ENCODE measurements at places on chromosomes 5 and 9.
A peak's percentile ranks its signal among the peaks of the same experiment; 100 is the strongest.

GRCh38 chr5:93479982-93480509 is 101.0 kb downstream of the NR2F1-AS1 start:
- no peak for DNase-seq

DNA sequence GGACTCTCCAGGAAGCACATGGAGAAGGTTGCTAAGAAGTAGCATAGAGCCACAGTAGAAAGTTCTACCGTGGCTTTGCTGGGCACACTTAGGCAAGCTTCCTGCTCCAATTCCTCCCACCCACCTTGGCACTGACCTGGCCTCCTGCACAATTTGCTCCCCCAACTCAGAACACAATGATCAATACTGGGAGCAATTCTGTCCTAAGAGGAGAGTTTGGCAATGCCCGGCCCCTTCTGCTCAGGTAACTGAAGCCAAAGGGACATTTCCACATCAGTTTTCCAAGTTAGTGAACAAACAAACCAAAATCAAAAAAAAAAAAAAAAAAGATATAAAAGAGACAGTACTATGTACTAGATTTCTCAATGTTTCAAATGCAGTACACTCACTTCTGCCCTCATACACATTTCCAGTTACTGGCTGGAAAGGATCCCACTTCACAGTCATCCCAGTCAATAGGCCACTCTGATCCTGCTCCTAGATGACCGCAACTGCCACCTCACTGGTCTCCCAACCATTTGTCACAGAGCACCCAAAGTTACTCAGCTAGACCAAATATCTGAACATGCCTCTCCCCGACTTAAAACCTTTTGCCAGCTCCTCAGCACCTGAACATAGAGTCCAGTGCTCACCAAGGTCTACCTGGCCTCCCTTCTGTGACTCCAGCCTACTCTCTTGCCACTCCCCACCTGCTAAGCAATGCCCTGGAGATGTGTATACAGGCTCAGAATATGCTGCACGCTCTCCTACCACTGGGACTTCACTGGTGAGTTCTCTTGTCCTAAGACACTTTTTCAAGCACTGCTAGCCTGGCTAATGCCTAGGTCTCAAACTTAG is 21.3 kb downstream of the ABCA1 start:
- DNase-seq, result peak; percentile 42

DNA sequence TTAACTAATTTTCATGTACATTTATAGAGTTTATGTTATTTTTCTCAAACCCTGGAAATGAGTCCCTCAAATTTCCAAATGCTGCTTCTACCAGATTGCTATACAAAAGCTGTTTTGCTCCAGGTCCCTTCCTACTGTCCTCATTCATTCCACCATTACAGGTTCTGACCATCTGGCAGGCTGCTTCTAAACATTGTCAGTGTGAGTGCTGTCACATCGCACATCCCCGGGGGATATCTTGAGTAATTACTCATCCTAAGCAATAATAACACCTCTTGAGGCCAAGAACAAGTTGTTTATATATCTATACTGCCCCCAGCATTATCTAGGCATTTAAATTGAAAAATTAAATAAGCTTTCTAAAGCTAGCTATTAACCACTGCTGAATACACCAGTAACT is 1675.3 kb upstream of the CDH6 start:
- DNase-seq, result no peak

- DNase-seq, result no peak
These were observed 37.7 kb downstream of the UGT3A2 start for GRCh38 chr5:36028816-36029465.

GRCh38 chr5:139744471-139745131 is 51.0 kb upstream of the PSD2 start:
- no peak for DNase-seq

- no peak for DNase-seq
These were observed 677 bp downstream of the MFAP3 start for GRCh38 chr5:154039458-154039829.

DNA sequence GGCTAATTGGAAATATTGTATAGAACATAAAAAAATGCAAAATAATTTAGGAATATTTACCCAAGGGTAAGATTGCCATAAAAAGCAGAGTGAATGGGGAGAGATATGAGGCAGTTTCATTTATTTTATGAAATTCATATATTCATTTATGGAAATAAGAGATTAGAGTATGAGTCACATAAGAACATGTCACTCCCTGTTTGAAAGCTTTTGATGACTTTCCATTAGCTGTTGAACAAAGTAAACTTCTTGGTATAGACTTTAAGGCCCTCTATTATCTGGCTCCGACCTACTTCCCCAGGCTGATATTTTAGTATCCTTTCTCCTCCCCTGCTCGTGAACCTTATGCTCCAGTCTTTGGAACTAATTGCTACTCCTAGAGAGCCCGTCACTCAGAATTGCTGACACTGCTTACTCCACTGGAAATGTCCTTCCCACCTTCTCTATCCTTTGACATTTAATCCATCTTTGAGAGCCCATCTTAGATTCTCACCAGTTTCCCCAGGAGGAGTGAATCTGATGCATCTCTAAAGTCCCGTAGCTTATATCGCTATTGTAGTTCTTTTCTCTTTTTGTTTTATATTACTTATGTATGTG is 8.9 kb upstream of the ACTBL2 start:
- no peak for DNase-seq

DNA sequence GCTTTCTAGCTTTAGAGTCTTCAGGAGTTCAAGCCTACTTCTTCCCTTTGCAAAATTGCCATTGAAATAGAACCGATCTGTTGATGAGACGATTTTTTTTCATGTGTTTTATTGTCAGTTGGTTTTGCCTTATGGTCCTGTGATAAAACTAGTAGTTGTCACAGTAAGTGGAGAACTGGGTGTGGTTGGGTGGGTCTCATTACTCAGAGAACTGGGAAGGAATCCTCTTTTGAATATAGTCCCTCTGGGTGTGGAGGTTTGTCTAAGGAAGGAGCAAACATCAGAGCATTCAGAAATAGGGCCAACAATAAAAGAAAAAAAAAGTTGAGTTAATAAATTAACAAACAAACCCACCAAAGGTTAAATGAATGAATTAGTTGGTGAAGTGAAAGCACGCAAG is 69.0 kb downstream of the ALDH1A1 start:
- no peak for DNase-seq

DNA sequence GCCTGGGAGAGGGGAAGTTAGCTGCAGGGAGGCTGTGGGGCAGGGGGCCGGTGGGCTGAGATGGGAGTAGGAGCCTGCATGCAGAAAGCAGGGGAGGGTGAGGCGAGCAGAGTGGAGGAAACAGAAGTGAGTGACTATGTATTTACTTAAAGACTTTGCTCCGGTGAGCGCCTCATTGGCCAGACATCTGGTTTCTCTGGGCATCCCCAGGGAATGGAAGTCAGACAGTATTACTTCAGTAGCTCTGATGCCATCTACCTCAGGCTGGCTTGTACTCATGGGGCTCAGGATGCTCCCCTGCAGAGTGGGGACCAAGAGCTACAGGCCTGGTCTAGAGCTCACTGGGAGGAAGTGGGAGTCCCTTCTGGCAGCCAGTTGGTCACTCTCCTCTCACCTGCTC is 78.2 kb upstream of the ARAP3 start:
- DNase-seq, result no peak

DNA sequence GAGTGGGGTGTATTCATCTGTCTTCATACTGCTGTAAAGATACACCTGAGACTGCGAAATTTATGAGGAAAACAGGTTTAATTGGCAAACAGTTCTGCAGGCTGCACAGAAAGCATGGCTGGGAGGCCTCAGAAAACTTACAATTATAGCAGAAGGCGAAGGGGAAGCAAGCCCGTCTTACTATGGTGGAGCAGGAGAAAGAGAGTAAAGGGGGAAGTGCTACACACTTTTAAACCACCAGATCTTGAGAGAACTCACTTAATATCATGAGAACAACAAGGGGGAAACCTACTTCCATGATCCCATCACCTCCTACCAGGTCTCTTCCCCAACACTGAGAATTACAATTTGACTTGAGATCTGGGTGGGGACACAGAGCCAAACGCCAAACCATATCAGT is 12.5 kb upstream of the NREP start:
- DNase-seq, result no peak

- no peak for DNase-seq
These were observed 21.5 kb upstream of the TRIM14 start for GRCh38 chr9:98140503-98140902.

GRCh38 chr5:94910721-94911120 is 292.3 kb downstream of the SLF1 start:
- no peak for DNase-seq

GRCh38 chr9:88322906-88323566 is 65.2 kb upstream of the SPIN1 start:
- peak; percentile 51 for DNase-seq

- DNase-seq, result no peak
These were observed 247.0 kb downstream of the PRELID2 start for GRCh38 chr5:145588113-145588512.

GRCh38 chr9:81877047-81877446 is 51.2 kb upstream of the SPATA31D4 start:
- no peak for DNase-seq

DNA sequence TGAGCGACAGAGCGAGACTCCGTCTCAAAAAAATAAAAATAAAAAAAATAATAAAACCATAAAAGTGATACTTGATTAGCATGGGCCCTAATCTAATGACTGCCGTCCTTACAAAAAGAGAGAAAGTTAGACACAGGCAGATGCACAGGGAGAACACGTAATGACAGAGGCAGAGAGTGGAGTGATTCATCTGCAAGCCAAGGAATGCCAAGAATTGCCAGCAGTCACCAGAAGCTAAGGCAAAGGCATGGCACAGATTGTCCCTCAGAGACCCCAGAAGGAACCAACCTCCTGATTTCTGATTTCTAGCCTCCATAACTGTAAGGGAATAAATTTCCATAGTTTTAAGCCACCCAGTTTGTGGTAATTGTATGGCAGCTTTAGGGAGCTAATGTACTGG is 79.6 kb upstream of the FREM1 start:
- peak; percentile 53 for DNase-seq

GRCh38 chr9:30711591-30711990 is 1672.9 kb upstream of the ACO1 start:
- no peak for DNase-seq

DNA sequence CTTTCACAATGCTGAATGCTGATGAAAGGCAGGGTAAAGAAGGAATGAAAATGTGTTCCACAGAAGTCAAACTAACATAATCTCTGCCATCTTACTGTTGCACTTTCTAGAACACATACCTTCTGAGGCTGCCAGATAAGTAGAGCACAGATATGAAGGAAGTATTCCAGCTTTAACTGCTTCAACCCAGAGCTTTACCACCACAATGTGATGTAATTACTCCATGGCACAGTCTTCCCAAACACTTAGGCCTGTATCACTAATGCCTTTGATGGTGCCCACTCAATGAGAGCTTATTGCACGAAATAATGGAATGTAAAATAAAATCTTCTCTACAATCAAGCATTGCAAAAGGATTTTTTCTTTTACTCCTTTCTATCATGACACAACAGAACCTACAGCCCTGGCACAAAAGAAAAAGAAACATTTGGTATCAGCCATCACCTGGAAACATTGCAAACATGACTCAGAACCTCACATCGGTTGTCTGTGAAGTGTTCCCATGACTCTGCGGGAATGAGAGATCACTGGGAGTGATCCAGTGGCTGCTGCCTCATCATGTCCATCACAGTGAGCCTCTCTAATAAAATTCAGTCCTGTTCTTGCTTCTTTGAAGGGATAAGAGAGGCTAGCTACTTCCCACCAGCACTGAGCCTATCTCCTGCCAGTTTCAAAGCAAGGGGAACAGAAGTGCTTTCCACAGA is 385.8 kb downstream of the EFNA5 start:
- peak; percentile 35 for DNase-seq

DNA sequence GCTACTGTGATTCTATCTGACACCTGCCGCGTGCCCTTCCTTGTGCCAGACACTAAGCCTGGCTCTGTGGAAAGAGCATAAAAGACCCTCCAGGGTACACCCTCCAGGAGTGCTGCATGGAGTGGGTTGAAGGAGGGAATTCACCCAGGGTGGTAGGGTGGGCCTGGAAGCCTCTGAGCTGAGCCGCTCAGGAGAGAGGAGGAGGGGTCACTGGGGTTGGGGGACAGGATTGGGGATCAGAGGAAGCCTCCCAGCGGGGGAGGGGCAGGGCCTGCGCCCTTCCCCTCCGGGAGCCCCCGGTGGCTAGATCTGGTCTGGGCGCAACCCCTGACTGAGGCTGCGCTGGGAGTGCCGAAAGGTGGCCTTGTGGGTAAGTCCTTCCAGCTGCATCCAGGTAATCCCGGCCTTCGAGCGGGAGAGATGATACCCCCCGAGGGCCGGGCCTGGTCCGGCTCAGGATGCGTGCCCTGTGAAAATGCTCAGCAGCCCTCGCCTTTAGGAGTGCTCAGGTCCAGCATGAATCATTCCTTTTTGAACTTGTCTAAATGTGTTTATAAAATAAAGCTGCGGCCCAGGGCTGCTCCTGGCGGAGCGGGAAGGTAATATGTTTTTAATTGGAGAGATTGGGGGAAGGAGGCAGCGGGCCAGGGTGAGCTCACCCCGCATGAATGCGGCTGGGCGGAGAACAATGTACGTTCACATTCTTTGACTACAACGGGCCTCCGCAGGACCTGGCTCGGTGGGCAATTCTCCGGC is 118.1 kb upstream of the SMIM23 start:
- DNase-seq, result peak; percentile 84

GRCh38 chr9:135701959-135702721 is at the start of gene KCNT1:
Gene KCNT1, plus strand, starts transcription at chr9:135702185. Its CDS starts 74 bp downstream, at chr9:135702259.
- peak; percentile 10 for DNase-seq

DNA sequence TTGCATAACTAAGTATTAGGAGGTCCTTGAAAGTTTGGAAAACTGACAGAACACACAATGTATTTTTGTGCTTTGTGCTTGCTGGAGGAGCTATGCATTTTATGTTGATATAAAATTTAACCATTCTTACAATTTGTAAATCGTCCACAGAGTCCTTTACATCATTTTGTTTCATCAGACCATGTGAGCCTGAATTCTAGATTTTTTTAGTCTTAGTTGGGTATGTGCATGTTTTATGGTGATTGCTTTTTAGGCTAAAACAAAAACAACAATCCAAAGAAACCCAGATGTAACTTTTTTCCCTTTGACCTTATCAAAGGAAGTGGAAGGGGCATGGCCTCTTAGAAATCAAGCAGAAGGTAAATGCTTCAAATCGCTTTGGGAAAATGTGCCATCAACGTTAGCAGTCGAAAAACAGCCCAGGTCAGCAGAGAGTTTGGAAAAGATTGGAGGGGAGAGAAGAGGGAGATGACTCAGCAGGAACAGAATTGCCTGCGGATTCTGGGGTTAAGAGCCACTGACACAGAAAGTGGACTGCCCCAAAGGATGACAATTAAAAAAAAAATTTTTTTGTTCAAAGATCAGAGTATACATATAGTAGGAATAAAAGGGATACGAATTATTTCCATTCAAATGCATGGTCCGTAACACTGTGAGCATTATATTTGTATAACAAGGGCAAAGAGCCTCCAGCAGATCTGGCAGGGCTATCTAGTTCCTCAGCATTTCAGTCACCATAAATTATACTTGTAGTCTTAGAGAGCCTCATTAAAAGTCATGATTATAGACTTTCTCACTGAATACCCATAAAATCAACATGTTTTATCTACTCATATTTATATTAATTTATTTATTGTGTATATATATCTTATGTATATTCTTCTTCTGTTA is 253.5 kb upstream of the HAPLN1 start:
- no peak for DNase-seq

GRCh38 chr9:126373241-126373640 is 46.6 kb downstream of the MVB12B start:
- peak; percentile 21 for DNase-seq

- no peak for DNase-seq
These were observed 28.7 kb downstream of the MORN5 start for GRCh38 chr9:122188369-122188768.

Data from brain microvascular endothelial cell (primary cell).